CD4-positive, alpha-beta T cell treated with Interleukin-2 at 100 ng/mL for 4 hours (primary cell): ENCODE measurements at places on chromosomes 12 and 14.

DNA sequence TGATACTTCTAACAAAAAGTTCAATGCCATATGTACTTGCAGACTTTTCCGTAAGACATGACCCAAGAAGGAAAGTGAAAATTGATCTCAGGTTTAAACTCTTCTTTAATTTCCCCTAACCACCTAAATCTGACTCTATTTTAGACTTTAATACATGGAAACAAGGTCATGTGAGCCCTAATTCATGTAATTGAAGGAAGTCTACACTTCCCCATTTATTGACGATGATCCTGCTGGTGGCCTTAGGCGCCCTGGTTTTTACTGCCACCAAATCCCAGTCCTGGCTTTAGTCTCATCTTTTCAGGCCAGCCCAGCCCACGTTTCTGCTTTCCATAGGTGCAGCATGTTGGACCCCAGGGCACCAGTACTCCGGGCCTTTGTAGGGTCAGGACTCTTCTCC, 157.9 kb downstream of the PELI2 start:
- DNase-seq, result no peak

- no peak for DNase-seq
Observed at GRCh38 chr12:18068355-18068754, 21.6 kb downstream of the RERGL start.

GRCh38 chr14:23357261-23357660, 4.6 kb upstream of the SLC22A17 start:
- DNase-seq, result no peak

GRCh38 chr14:91143862-91144261, 30.0 kb downstream of the DGLUCY start:
- no peak for DNase-seq
